ENCODE measurements at places on chromosomes 4 and X.

DNA sequence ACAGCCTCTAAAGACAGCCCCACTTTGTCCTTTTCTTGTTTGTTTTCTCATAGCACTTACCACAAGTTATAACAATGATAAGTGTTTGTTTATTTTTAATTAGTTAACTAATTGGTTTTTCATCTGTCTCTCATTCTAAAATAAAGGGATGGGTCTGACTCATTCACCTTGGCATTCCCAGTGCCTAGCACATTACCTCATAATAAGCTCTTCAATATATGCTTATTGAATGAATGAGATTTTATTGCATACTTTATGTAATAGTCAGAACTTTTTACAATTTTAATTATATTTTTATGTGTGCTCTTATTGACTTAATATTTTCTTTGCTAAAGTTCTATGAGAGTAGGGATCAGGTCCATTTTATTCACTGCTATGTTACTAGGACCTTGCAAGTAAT is 22.8 kb upstream of the PRKG2 start:
- no peak for DNase-seq

DNA sequence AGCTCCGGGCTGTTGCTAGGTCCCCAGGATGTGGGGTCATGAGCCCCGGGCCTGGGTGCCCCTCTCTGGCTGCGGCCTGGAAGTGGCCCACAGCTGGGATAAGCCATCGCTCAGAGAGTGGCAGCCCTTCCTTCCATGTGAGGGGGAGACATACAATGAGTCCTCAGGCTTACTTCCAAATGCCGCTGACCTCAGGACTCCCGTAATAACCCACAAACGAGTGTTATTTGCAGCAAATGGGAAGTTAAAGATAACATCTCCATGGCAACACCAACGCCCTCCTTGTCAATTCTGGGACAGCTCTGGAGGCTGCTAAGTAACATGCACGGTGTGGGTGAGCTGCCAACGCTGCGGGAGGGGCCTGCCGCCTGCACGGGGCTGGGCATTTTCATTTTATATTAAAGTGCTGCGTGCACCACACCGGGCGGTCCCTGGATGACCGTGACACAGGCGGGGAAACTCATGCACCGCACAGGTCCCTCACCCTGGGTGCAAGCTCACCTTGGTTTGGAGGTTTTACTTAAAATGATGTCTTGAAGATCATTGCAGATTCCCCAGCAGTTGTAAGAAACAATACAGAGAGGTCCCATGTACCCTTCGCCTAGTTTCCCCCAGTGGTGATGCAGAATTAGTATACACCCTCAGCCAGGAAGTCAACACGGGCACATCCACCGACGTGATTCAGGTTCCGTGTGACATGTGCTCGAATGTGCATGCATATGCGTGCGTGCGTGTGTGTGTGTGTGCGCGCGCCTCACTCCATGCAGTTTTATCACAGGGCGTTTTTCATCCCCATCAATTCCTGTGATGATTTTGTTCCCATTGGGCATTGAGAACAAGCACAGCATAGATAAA is 79.4 kb downstream of the ABLIM2 start:
- peak; percentile 69 for DNase-seq

DNA sequence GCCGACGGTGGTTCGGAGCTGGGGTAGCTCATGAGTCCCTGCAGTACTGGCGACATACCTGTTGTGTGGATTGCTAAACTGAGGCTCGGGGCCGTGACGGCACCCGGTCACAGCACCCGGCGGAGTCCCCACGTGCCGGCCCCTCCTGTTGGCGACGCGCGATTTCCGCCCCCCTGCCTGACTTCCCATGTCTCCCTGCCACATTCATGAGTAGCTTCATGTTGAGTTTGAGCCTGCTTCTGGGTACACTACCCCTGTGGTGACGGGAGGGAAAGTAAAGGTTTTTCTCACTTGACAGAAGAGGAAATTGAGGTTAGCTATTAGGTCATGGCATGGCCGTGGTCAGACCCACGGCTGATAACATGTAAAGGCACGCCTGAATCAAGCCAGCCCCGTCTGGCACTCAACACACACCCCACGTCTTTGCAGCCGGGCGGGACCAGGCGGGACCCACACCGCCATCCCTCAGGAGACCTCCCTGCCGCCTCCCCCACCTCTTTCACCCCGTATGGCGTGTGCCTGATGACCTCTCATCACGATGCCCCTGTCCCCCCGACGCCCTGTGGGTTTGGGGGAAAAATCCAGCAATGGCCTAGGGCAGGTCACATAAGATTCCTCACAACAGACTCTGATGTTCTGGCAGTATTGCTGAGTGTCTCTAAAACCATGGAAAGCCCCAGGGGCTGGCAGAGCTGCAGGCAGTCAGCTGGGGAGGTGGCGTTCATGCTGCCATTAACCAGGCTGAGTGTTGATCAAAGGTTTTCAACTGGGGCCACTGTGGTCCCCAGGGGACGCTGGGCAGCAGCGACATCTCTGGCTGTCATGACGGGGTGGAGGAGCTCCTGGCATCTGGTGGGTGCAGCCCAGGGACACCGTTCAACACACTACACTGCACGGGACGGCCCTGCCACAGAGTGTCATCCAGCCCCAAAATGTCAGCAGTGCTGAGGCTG is 29.2 kb downstream of the P2RY8 start:
- DNase-seq: peak; percentile 32

DNA sequence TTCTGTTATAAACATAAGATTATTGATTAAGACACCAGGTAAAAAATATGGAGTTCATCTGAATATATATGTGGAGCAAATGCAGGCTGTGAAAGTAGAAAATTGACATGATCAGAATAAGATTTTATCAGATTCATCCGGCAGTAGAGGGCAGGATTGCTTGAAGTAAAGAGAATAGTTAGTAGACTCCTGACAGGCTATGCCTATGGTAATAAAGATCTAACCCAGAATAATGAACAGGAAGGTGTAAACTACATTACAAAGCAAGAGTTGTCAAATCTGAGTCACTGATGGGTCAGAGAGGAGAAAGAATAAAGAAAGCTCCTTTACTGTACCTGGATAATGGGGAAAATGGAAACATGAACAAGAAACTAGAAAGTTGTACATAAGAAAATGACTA is 20.8 kb upstream of the TMEM184C start:
- no peak for DNase-seq

DNA sequence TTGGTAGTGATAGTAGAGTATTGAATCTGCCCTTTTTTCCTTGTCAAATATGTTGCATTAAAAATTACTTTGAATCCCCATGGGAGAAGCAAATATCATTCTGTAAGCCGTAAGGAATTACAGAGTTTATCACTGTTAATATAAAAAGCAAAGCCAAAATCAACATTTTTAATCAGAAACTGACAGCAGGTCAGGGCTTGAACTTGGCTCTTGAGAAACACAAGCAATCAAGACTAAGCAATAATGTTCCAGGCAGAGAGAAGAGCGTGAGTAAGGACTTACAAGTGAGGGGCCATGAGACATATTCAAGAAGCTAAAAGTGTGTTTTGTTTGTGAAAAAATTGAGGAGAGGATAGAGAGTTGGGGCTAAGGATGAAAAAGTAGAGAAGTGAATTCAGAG is 68.2 kb downstream of the ARHGAP6 start:
- no peak for DNase-seq

GRCh38 chr4:188423039-188423438 is 283.8 kb downstream of the TRIML1 start:
- no peak for DNase-seq

- DNase-seq: no peak
Observed at GRCh38 chr4:84778041-84778440, 188.4 kb downstream of the WDFY3 start.

- no peak for DNase-seq
Observed at GRCh38 chrX:85140964-85141363, 102.6 kb downstream of the SATL1 start.

DNA sequence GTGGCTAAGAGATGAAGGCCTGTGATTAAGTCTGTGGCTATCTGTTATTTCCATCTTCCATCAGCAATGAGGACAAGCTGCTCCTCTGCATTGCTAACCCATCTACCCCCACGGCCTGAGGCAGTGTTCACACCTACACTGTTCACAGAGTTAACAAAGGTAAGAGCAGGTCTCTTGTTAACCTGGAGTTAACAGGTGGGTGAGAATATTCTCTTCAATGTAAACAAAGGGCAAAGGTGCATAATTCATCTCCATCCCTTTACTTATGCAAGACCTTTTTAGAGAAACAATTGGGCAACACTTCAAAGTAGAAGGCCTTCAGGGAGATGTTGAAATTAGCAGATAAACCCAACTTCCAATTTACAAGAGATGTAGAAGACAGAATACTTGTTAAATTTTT is 2.8 kb downstream of the SLC35A2 start:
- no peak for DNase-seq

- no peak for DNase-seq
Observed at GRCh38 chrX:13697976-13698375, 9.0 kb downstream of the RAB9A start.

- DNase-seq: no peak
Observed at GRCh38 chrX:115017455-115017854, at the start of gene IL13RA2. Gene IL13RA2, minus strand, starts transcription at chrX:115017616. Its CDS starts 347 bp downstream, at chrX:115017269.

DNA sequence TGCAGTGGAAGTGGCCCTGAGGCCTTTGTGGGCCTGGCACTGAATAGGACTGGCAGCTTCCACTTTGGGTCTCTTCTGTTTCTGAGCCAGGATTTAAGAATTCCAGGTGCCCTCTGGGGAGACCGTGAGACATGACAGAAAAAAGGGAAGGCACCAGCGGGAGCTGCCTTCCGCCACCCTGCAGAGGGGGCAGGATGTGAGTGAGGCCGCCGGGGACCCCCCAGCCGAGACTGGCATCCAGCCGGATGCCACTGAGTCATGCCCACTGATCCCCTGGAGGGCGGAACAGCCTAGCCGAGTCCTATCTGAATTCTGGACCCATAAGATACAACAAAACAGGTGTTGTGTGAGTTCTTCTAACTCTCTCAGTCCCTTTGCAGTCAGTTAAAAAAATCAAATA is 41.3 kb downstream of the C4orf50 start:
- peak; percentile 9 for DNase-seq
